ENCODE measurements at places on chromosomes 3 and 15.

- DNase-seq, result peak; percentile 36
Observed at GRCh38 chr3:79018671-79019136, 749.1 kb downstream of the ROBO1 start.

DNA sequence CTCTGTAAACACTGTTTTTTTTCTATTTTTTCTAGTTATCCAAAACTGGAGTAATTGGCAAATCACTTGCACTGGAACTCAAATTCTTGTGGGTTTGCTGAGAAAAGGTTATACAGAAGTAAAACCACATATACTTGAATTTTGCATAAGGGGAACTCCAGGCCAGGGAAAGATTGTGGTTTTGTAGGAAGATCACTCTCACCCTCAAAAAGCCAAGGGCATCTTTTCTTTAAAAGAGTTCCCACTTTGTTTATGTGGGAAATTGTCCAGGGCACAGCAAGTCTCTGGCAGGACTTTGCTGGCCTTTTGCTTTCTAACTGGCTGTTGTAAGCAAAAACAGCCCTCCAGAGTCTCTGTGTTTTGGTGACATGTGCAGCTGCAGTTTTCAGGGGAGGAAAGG lies 340.3 kb upstream of the RBMS3 start:
- no peak for DNase-seq

- peak; percentile 64 for DNase-seq
Observed at GRCh38 chr3:10470120-10471053, 35.0 kb downstream of the ATP2B2 start.

GRCh38 chr15:99455789-99456160 lies 110.0 kb upstream of the MEF2A start:
- DNase-seq, result peak; percentile 6

- DNase-seq, result peak; percentile 81
Observed at GRCh38 chr15:31252171-31252785, 74.4 kb upstream of the KLF13 start.

DNA sequence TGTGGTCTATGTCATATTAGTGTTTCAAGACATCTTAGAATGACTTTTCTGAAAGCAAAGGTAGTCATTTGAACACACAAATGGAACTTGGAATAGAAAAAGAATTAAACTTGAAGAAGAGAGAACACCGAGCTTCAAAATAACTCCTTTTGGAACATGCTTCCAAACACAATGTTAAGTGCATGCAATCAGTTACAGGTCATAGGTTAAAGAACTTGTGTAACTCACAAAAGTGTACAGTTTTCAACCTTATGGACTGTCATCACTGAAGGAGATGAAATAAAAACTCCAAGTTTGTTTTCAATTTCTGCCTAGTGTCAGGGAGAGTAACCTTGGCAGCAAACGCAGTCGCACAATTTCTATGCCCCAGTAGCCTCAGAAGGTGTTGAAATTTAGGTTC lies 192.9 kb upstream of the NECTIN3 start:
- no peak for DNase-seq

DNA sequence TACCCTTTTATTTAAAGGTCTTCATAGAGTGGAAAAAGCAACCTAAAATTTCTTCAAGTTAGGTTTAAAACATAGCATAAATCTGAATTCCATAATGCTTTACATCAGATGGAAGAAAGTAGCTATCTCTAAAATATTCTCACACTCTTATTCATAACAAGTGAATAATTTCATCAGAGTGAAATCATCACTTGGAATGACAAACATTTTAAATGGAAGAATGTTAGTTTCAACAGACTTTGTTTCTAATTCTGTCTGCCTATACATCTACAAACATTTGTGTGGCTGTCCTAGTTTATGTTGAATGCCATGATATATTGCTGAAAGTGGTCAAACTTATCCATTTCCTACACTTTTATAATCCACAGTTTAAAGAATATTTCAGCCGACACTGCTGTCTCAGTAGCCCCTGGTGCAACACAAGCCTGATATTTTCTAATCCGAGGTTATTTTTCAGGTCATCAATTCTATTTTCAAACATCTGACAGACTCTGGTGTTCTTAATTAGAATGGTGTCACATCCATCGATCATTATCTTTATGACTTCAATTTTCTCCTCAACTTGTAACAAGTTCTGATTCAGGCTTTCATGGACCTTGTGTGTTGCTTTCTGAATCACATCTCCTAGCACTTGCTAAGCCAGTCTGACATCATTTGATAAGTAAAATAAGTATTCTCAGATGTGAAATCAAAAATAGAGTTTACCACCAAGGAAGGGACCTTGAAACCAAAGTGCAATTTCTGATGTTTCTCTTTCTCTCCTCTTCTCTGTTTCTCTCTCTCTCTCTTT lies 17.1 kb upstream of the CNTN3 start:
- no peak for DNase-seq

GRCh38 chr15:93527374-93528050 lies 438.5 kb upstream of the RGMA start:
- DNase-seq, result no peak

DNA sequence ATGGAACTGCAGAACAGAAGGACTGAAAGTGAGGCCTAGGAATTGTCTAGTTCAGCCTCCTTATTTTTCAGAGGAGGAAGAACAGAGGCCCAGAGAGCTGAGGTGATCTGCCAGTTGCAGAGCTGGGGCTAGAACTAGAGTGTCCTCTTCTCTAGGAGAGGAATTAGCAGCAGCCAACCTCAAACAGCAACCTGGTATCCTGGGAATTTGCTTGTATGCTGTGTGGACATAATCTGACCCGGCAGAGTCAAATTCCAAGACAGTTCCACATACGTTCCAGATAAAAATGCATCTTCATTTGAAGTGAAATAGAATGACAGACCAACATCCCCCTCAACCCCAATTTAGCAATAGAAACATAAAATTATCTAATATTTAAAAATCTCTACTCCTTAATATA lies 13.5 kb upstream of the TSC22D2 start:
- DNase-seq, result no peak

GRCh38 chr15:92391640-92392039 lies 2.0 kb upstream of the ST8SIA2 start:
- DNase-seq, result peak; percentile 71

- no peak for DNase-seq
Observed at GRCh38 chr3:150528354-150528797, 17.9 kb downstream of the SERP1 start.

- DNase-seq, result no peak
Observed at GRCh38 chr3:156957715-156958114, 131.6 kb downstream of the LEKR1 start.

- peak; percentile 10 for DNase-seq
Observed at GRCh38 chr3:136380530-136380929, 130.4 kb downstream of the PCCB start.

- DNase-seq, result peak; percentile 50
Observed at GRCh38 chr3:184741798-184742675, 30.2 kb upstream of the MAGEF1 start.

DNA sequence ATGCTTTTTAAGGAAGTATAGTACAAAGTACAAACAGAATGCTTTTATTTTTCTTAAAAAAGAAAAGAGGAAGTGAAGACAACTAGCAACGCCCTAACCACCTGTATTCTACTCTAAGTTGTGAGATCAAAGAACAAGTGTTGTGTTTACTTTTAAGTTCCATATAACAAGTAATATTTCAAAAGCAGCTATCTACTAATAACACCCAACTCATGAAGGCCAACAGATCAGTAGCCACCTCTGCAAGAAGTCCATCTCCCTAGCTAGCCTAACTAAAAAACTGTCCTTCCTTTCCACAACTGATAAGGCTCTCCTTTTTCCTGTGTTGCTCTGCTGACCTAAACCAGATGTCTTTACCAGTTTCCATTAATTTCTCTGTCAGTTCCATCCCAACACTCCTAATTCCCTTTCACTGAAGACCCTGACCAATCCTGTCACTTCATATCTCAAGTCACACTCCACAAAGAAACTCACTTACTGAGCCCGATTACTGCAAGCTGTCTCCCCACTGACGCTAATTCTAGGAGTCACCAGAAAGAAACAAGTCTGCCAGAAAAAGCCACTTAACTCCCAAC lies 26.9 kb downstream of the PHC3 start:
- DNase-seq, result no peak

DNA sequence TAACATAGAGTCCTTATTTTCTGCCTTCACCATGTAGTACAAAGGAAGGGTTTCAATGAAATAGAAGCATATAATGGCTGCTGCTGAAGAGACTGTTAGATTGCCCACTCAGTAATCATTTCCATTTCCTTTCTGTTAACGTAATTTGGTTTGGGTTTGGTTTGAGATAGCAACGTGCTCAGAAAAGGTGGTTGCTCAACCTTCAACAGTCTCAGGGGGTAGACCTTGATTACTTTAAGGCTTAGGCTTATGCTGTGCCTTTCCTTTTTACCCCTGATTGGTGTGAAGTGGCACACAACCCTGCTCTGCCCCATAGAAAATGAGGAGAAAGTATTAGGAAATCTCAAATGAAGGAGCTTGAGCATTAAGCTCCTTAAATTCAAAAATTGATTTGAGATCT lies 163.7 kb upstream of the TP63 start:
- DNase-seq, result no peak

- no peak for DNase-seq
Observed at GRCh38 chr15:70680817-70681216, 82.5 kb downstream of the UACA start.

DNA sequence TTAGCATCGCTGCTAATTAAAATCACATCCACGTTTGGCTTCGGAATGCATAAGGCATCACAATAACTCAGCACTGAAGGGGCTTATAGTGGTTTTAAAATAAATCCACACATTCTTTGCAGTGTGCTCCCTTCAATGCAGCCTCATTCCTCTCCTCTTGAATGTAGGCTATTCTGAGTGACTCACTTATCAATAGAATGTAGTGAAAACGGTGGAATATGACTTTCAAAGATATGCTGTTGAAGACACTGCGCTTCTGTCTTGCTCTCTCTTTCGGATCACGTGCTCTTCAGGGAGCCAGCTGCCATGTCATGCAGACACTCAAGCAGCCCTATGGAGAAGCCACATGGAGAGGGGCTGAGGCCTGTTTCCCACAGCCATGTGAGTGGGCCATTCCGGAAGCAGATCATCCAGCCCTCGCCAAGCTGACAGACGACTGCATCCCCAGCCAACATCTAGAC lies 87.4 kb downstream of the CRYGS start:
- DNase-seq, result no peak

GRCh38 chr3:129654131-129654530 lies 47.7 kb upstream of the PLXND1 start:
- no peak for DNase-seq

- no peak for DNase-seq
Observed at GRCh38 chr15:100533886-100534285, 5.1 kb upstream of the CERS3 start.

DNA sequence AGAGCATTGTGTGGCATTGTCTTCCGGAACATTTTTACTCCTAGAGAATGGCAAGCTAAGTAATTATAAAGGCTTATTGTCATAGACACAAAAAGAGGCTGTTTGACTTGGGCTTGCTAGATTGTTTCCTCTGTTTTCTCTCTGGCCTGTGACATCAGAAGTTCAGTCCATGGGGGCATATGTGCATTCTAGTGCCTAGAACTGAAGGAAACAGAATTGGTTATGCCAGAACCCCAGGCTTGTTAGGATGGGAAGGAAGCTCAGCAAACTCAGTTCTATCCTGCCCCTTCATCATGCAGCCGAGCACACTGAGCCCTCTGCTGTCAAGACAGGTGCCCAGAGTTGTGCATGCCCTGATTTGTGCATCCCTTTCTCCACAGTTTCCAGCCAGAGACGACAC lies 131.3 kb downstream of the PDE8A start:
- DNase-seq, result no peak

DNA sequence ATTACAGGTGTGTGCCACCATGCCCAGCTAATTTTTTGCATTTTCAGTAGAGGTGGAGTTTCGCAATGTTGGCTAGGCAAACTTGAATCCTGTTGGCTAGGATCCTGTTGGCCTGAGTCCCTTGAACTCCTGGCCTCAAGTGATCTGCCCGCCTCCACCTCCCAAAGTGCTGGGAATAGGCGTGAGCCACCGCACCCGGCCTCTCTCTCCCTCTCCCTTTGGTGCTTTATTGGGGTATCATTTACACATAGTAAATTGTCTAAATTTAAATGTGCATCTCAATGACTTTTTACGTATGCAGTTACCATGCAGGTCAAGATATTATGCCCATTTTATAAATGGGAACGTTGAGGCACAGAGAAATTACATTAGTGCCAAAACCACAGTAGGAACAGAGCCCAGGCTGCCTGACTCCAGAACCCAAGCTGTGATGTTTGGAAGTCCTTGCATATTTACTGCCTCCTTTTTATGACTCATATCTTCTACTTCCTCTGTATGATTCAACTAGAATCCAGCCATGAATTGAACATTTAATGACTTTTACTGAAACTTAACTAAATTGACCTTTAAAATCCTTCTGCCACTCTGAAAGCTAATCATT lies 34.0 kb upstream of the RPP14 start:
- no peak for DNase-seq
